ENCODE measurements at places on chromosomes 7 and 10.

DNA sequence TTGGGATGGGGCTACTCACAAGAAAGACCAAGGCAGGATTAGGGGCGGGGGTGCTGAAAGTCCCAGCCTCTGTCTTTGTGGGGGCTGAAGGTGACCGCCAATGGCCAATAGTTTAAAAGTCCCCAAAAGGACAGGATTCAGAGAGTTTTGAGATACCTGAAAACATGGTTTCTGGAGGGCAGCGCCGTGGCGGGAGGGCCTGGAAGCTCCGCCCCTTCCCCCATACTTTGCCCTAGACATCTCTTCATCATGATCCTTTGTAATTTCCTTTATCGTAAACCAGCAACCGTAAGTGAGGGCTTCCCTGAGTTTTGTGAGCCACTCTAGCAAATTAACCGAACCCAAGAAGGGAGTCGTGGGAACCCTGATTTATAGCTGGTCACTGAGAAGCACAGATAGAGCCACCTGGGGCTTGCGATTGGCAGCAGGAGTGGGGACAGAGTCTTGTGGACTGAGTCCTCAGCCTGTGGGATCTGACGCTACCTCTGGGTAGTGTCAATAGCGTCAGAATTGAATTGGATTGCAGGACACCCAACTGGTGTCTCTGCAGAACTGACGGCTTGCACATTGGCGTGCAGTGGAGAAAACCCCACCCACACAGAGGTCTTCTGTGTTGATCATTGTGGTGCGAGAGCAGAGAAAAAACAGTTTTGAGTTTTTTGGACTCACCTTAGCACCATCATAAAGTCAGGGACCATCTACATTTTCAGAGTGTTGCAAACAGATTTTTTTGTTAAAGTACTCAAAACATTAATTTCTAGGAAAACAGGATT is 169.3 kb downstream of the USP6NL start:
- DNase-seq, result no peak

- DNase-seq, result no peak
Observed at GRCh38 chr7:138595454-138595853, 105.7 kb downstream of the SVOPL start.

DNA sequence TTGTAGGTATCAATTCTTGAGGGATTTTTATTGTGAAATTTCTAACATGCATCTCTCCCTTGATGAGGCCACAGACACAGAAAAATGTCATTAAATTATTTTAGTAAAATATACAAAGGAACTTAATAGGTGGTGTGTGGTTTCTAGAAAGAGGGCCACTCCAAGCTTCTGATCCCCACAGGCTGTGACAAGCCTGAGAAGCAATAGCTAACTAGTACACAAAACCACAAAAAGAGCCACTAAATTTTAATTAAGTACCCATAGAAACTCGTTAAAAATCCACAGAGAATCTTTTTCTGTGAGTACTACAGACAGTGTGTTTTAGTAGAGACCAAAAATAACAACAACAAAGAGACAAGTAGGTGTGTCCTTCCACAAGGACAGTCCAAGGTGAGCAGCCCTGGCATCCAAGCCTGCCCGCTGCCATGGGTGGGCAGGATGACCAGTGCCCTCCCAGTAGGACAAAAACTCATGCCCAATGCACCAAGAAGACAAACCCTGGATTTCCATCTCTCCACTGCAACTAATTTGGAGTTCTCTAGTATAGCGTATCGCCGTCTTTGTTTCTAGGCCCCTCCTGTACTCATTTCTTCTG is 81.0 kb downstream of the RNF216 start:
- DNase-seq, result no peak

- no peak for DNase-seq
Observed at GRCh38 chr7:68679459-68680234, 918.6 kb upstream of the AUTS2 start.

Data from Peyer's patch (tissue), 4 donors.